ENCODE measurements at places on chromosomes 3 and 15. TPM values are rescaled to one million over a fixed set of nuclear protein-coding genes. Genes with fewer than 3 reads are reported as not detected.

DNA sequence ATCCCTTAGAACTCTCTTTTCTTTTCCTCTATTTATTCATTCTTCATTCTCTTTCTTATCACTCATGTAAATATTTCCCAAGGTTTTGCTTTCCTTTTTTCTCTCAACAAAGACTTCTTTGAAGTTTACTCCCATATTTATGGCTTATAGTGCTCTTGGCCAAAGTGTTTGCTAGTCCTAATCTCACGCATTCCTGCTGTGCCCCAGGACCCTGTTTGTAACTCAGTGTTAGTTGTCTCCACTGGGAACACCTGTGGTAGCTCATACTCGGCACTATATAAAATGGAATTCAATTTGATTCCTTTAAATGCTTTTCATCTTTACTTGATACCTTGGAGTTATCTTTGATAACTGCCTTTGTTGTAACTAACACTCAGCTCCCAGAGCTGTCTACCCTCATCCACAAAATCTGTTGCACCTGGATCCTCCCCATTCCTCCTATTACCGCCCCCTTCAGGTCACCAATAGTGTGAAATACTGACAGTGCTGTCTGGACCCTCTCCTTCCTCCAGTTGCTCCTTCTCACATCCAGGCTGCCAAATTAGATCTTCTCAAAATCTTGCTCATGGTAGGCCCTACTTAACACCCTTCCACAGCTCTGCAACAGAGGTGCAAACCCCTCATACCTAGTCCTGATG lies 76.8 kb downstream of the TIGIT start:
- no peak for DNase-seq

DNA sequence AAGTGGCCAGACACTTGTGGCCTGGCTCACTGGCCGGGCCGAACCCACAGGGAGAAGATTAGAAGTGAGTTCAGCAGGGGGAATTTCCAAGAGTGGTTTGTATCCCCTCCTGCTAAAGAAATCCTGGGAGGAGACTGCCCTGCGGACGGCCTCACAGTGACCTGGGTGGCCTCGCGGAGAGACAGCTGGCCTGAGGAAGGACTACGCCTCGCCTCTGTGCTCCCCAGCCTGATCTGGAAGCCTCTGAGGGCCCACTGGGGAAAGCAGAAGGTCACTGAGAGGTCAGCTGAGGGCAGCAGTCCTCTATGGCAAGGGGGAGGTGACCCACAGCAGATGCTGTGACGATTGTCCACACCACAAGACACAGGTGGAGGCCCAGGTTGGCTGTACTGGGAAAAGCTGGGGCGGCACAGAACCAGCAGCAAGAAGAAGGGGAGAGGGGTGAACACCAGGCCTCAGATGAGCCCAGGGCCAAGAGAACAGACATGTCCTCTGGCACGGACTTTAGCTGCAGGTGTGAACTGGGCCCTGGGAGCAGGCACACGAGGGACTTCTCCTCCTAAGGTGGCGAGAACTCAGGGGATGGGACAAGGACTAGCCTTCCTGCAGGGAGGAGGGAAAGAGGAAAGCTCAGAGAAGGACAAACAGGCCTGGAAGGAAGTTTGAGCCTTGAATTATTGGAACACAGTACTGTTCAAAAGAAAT lies 37.2 kb upstream of the DLG1 start:
- no peak for DNase-seq

- no peak for DNase-seq
Observed at GRCh38 chr3:173411375-173411973, 13.9 kb downstream of the NLGN1 start.

- DNase-seq: no peak
Observed at GRCh38 chr15:71883447-71883846, 73.1 kb downstream of the NR2E3 start.

GRCh38 chr15:63473749-63473998 lies 30.7 kb upstream of the USP3 start:
- DNase-seq: no peak

Gene GOLGA8S
- not detected for total RNA-seq

Gene PRSS50
- total RNA-seq: 0.07 TPM

Measured in H7 (cell line).